ENCODE measurements at places on chromosomes 5 and 9.

GRCh38 chr5:415928-416635 is 26.9 kb upstream of the EXOC3 start:
- no peak for DNase-seq
- H3K4me3 ChIP-seq, result no peak overlapping the region
- H3K4me1 ChIP-seq, result peaks cover 18% of the 10 kb centered on the region
- no peaks in the 10 kb centered on the region for H3K27me3 ChIP-seq
- H3K27ac ChIP-seq, result no peak overlapping the region

DNA sequence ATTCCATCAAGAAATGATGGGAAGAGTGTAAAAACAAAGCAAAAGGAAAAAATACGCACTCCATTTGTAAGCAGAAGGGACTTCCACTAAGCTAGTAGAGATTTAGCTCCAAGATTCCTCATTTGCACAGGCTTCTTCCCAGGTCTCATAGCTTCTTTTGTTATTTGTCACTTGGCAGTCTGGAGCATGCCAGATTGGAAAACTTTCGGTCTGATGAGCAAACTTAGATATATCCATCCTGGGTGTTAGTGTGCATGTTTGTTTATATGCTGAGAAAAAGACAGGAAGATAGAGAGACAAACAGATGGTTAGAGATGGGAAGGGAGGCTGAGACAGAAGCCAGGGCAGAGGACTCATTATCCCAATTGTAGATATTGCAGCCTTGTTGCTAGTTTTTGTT is 1644.5 kb upstream of the NUDT12 start:
- H3K36me3 ChIP-seq, result no peaks in the 10 kb centered on the region
- H3K4me3 ChIP-seq, result no peak overlapping the region
- H3K27me3 ChIP-seq, result no peaks in the 10 kb centered on the region
- H3K27ac ChIP-seq, result no peak overlapping the region

DNA sequence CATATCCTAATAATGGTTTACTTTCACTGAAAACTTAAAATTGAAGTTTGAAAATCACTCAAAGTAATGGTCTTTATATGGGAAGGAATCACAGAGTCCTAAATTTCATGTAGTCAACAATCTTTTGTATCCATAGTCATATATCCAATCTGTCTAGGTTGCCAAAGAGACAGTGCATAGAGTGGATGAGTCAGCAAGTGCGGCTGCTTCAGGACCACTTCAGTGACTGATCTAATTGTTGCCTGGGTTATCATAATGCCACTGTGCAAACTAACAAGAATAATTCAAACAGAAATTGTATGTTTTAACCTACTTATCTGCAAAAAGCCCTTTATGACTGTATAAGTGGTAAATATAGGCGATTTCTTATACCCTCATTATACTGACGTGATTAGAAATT is 211.3 kb upstream of the PRR16 start:
- DNase-seq, result no peak
- no peak overlapping the region for H3K27ac ChIP-seq
- H3K36me3 ChIP-seq, result no peaks in the 10 kb centered on the region
- H3K4me1 ChIP-seq, result no peaks in the 10 kb centered on the region
- H3K27me3 ChIP-seq, result no peaks in the 10 kb centered on the region

DNA sequence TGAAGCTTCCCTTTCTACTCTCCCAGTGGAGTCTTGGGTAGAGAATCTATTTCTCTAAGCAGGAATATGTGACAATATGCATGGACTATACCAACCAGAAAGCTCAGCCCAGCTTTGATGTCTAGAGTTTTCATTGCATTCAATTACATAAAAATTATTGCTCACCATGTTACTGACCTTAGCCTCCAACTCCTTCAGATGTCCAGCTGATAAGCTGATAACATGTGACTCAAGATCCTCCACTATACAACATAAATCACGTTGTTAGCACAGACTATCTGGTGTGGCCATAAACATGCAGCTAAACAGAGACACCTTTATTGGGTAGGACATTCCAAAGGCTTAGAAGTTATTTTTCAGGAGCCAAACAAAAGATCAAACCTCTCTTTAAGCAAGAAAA is 1168.2 kb downstream of the CDH12 start:
- no peaks in the 10 kb centered on the region for H3K4me1 ChIP-seq
- no peaks in the 10 kb centered on the region for H3K36me3 ChIP-seq
- H3K4me3 ChIP-seq, result no peak overlapping the region
- DNase-seq, result no peak

DNA sequence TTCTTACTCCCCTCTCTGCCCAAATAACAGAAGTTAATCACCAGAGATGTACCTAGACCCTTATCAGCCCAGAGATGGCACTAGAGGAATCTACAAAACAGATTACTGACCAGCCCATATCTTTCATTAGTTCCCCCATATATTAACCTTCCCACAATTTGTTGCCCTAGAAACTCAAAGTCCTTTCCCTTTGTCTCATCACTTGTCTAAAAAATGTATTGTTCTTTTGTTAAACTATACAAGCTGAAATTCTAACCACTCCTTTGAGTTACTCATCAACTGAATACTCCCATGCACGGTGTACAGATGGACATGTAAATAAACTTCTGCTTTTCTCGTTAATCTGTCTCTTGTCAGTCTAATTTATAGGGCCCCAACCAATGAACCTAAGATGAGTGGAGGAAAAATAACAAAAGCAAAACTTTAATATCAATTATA is 130.9 kb downstream of the CCDC192 start:
- DNase-seq, result no peak
- H3K27me3 ChIP-seq, result no peaks in the 10 kb centered on the region
- H3K36me3 ChIP-seq, result no peaks in the 10 kb centered on the region
- H3K4me1 ChIP-seq, result peaks cover 4% of the 10 kb centered on the region
- no peak overlapping the region for H3K27ac ChIP-seq

DNA sequence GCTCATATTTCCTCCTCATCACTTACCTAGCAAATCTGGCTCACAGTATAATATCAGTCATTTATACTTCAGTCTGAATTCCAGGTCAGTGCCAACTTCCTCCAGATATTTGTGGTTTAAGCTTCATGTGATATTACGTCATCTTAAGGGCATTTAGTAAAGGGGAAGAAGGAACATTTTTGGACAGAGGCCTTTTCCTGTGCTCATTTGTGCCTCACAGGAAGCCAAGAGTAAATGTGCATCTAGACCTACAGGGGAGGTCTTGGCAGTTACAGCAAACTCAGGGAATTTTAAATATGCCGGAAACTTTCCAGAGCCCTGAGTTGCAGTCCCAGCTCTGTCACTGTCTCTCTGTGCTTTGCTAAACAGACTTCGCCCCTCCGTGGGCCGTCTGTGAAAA is 12.3 kb upstream of the KCNIP1 start:
- H3K36me3 ChIP-seq, result no peaks in the 10 kb centered on the region
- peaks cover 10% of the 10 kb centered on the region for H3K4me1 ChIP-seq
- peak overlapping the region; percentile 31 for H3K27ac ChIP-seq
- no peak overlapping the region for H3K4me3 ChIP-seq

DNA sequence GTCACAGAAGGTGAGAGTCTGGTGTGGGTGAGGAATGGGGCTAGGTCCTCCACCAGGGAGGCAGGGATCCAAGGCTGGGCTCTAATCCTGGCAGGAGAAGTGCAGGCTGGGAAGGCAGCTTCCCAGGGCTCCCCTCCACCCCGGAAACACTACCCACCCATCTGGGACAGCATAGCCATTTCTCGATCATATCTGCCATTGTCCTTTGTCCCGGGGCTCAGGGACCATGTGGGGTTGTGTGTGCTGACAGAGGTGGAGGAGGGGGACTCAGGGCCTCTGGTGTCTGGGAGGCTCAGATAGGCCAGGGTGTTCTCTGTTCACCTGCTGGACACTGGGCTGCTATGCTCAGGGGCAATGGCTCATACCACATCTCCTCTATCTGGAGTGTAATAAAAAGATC is 32.2 kb upstream of the STRBP start:
- no peak overlapping the region for H3K4me3 ChIP-seq
- no peak overlapping the region for H3K27ac ChIP-seq

- H3K36me3 ChIP-seq, result no peaks in the 10 kb centered on the region
- no peak for DNase-seq
- H3K4me1 ChIP-seq, result no peaks in the 10 kb centered on the region
Observed at GRCh38 chr5:100889896-100890295, 13.2 kb downstream of the ST8SIA4 start.

- H3K27ac ChIP-seq, result no peak overlapping the region
- DNase-seq, result no peak
- H3K4me3 ChIP-seq, result no peak overlapping the region
- H3K27me3 ChIP-seq, result no peaks in the 10 kb centered on the region
- peaks cover 64% of the 10 kb centered on the region for H3K36me3 ChIP-seq
- no peaks in the 10 kb centered on the region for H3K4me1 ChIP-seq
Observed at GRCh38 chr9:109926421-109926869, 146.4 kb downstream of the PALM2AKAP2 start.

DNA sequence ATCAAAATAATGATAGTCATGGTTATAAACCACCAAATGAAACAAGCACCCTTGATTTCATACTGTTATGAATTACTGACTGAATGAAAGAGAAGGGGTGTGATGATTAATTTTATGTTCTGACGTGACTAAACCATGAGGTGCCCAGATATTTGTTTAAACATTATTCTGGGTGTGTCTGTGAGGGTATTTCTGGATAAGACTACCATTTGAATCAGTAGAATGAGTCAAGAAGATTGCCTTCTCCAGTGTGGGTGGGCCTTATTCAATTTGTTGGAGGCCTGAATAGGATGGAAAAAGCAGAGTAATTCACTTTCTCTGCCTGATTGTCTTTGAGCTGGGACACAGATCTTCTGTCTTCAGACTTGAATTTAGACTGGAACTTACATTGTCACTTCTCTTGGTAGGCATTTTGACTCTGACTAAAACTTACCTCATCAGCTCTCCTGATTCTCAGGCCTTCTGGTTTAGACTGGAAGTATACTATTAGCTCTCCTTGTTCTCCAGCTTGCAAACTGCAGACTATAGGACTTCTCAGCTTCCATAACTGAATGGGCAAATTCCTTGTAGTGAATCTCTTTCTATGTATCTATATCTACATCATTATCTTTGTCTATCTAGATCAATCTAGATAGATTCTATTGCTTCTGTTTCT is 321.9 kb upstream of the TARS1 start:
- no peak for DNase-seq
- peaks cover 7% of the 10 kb centered on the region for H3K4me1 ChIP-seq
- H3K27me3 ChIP-seq, result no peaks in the 10 kb centered on the region
- no peak overlapping the region for H3K4me3 ChIP-seq
- H3K36me3 ChIP-seq, result no peaks in the 10 kb centered on the region

DNA sequence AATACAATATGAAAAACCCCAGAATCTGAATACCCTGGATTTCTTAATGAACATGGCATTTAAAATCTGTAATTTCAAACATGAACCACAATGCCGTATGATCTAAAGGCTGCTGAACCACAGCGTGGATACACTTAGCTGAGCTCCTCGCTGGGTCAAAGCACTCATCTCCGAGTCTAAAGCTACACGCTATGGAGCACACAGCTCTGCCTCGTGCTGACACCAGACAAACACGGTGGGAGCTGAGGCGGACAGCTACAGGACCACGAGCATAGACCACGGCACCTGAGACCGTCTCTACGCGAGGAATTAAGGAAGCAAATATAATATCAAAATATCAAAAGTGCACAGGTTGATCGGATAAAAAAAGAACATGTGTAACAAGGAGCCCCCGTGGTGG is 42.8 kb upstream of the IPPK start:
- peaks cover 65% of the 10 kb centered on the region for H3K36me3 ChIP-seq
- no peak for DNase-seq
- H3K27me3 ChIP-seq, result no peaks in the 10 kb centered on the region
- no peak overlapping the region for H3K27ac ChIP-seq
- no peak overlapping the region for H3K4me3 ChIP-seq
- H3K4me1 ChIP-seq, result no peaks in the 10 kb centered on the region

DNA sequence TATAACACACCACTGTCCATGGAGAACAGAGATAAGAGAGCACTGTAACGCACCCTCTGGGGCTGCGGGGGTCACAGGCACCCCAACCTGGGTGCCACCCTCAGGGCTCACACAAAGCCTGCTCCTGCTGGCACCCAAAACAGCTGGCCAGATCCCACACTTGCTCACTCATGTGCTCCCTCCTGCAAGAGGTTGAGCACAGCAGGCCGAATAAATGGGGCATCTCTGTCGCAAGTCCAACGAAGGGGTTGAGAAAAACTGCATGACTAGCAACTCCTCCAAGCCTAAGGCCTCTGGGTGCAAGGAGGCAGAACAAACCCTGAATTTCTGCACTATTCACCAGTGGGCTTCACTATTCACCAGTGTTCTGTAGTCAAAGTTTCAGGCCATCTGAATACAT is 80.3 kb downstream of the SECISBP2 start:
- no peak overlapping the region for H3K4me3 ChIP-seq
- no peaks in the 10 kb centered on the region for H3K4me1 ChIP-seq
- no peak overlapping the region for H3K27ac ChIP-seq
- peaks cover 20% of the 10 kb centered on the region for H3K27me3 ChIP-seq
- no peaks in the 10 kb centered on the region for H3K36me3 ChIP-seq

GRCh38 chr5:170273968-170274710 is 23.4 kb downstream of the LCP2 start:
- H3K4me3 ChIP-seq, result no peak overlapping the region
- no peaks in the 10 kb centered on the region for H3K36me3 ChIP-seq
- no peaks in the 10 kb centered on the region for H3K27me3 ChIP-seq
- peak; percentile 9 for DNase-seq

GRCh38 chr5:45772402-45772801 is 76.2 kb upstream of the HCN1 start:
- no peak overlapping the region for H3K27ac ChIP-seq
- no peaks in the 10 kb centered on the region for H3K4me1 ChIP-seq
- no peak for DNase-seq
- H3K27me3 ChIP-seq, result no peaks in the 10 kb centered on the region
- no peak overlapping the region for H3K4me3 ChIP-seq

DNA sequence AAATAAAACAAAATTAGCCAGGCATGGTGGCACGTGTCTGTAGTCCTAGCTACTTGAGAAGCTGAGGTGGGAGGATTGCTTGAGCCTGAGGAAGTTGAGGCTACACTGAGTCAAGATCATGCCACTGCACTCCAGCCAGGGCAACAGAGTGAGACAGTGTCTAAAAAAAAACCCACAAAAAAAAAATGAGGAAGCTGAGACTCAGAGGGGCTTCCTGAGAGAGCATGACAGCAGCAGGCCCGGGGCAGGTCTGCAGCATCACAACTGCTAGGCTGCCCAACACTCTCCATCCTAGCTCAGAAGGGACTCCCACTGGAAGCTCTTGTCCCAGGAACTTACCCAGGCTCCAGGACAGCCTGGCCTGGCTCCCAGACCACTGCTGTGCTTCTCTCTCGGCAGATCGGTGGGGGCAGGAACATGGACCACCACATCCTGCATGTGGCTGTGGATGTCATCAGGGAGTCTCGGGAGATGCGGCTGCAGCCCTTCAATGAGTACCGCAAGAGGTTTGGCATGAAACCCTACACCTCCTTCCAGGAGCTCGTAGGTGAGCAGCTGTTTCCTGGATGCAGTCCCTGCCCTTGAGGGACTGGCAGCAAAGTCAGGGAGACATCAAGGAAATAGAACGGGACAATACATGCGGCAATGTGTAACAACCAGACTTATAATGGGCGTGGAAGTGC is 19.1 kb downstream of the PTGS1 start:
- peaks cover 30% of the 10 kb centered on the region for H3K4me1 ChIP-seq
- peak; percentile 76 for DNase-seq
- H3K4me3 ChIP-seq, result no peak overlapping the region
- no peaks in the 10 kb centered on the region for H3K27me3 ChIP-seq

All from SJCRH30 (cell line).